ENCODE measurements at places on chromosomes 2 and 18.

GRCh38 chr2:226002438-226002837, 602.9 kb downstream of the NYAP2 start:
- no peak for DNase-seq

DNA sequence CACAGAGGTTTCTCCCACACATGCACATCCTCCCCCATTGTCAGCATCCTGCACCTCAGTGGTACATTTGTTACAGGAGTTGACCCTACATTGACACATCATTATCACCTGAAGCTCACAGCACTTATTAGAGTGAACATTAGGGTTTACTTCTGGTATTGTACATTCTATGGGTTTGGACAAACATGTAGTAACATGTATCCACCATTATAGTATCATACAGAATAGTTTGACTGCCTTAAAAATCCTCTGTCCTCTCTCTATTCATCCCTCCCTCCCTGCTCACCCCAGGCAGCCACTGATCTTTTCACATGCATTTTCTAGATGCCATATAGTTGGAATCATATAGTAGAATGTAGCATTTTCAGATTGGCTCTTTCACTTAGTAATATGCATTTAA, 53.5 kb downstream of the NXPH2 start:
- DNase-seq, result no peak

- DNase-seq, result no peak
Observed at GRCh38 chr2:48205137-48205798, 299.0 kb upstream of the FBXO11 start.

DNA sequence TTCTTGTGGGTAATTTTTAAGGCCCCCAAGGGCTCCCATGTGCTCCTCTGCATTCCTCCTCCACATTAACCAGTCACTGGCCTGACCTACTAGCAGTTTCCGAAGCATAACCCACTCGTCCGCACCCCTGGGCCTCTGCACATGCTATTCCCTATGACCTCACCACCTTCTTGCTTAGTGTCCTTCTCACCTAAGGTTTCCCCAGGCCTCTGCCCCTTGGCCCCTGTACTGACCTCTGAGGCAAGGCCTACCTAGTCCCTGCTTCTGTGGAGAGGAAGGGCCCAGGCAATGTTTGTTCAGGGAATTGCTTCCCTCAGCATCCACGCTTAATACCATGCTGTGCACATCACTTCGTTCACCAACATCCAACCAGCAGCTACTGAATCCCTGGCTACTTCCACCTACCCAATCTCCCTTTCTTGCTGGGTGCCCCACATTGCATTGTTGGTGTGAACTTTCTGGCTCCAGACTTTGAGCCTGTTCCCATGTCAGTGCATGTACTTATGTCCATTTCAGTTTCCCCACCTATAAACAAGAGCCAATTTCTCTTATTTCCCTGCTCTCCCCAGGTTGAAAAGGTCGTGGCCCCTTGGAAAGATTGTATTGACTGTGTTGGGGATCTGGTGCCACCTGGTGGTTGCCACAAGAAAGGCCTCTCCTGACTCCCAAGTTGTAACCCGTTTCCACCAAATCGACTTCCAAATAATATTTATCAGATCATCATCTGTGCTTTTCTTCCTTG, 19.2 kb upstream of the TMEM177 start:
- DNase-seq, result no peak

DNA sequence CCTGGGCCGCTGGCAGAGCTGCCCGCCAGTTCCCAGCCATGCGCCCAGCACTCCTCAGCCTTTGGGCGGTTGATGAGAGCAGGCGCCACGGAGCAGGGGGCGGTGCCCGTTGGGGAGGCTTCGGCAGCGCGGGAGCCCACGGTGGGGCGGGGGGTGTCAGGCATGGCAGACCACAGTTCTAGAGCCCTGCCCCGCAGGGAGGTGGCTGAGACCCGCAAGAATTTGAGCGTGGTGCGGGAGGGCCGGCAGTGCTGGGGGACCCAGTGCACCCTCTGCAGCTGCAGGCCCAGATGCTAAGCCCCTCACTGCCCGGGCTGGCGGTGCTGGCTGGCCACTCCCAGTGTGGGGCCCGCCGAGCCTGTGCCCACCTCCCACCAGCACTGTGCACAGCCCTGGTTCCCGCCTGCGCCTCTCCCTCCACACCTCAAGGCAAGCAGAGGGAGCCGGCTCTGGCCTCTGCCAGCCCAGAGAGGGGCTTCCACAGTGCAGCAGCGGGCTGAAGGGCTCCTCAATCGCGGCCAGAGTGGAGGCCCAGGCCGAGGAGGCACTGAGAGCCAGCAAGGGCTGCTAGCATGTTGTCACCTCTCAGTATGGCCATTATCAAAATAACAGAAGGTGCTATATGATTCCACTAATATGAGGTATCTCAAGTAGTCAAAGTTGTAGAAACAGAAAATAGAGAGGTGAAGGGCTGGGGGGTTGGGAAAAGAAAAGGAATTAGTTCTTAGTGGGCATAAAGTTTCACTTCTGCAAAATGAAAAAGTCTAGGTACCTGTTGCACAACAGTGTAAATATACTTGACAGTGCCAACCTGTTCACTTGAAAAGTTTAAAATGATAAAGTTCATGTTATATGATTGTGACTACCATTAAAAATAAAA, 72.3 kb downstream of the SH3YL1 start:
- DNase-seq, result no peak

DNA sequence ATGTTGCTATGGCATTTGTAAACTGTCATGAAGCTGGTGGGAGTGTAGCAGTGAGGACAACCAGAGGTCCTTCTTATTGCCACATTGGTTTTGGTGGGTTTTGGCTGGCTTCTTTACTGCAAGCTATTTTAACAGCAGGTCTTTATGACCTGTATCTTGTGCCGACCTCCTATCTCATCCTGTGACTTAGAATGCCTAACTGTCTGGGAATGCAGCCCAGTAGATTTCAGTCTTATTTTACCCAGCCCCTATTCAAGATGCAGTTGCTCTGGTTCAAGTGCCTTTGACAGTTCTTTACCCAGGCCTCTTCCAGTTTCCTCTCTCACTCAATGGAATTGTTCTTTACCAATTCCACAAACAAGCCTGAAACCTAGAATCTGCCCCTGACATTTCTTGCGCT, 145.1 kb downstream of the KCNE4 start:
- DNase-seq, result no peak

DNA sequence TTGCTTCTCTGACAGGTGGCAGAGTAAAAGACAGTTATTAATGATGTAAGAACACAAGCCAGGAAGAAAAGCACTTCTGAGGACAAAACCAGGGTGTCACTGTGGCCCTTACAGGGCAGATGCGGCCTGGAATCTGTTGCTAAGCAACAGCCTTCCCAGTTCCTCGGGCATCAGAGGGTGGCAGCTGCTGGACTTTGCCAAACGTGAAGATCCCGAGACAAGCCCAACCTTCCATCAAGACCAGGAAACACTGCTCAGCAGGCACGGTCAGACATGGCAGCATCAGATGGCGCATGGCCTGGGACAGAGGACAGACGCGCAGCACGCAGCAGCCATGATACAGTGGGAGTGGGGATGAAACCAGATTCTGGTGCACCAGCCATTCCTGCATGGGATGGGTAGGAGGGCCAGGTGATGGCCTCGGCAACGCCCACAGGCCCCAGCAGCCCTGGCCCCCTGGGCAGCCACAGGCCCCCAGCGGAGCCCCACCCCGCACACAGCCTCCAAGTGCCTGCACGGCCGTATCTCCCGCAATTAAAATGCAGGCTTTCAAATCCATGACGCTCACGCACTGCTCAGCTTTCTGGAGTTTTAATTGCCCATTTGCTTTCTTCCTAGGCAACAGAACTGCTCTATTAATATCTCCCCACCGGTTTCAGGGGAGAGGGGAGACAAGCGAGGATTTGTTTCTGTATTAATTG, 89.0 kb downstream of the EIPR1 start:
- no peak for DNase-seq
